ENCODE measurements at places on chromosomes 5 and 9.

DNA sequence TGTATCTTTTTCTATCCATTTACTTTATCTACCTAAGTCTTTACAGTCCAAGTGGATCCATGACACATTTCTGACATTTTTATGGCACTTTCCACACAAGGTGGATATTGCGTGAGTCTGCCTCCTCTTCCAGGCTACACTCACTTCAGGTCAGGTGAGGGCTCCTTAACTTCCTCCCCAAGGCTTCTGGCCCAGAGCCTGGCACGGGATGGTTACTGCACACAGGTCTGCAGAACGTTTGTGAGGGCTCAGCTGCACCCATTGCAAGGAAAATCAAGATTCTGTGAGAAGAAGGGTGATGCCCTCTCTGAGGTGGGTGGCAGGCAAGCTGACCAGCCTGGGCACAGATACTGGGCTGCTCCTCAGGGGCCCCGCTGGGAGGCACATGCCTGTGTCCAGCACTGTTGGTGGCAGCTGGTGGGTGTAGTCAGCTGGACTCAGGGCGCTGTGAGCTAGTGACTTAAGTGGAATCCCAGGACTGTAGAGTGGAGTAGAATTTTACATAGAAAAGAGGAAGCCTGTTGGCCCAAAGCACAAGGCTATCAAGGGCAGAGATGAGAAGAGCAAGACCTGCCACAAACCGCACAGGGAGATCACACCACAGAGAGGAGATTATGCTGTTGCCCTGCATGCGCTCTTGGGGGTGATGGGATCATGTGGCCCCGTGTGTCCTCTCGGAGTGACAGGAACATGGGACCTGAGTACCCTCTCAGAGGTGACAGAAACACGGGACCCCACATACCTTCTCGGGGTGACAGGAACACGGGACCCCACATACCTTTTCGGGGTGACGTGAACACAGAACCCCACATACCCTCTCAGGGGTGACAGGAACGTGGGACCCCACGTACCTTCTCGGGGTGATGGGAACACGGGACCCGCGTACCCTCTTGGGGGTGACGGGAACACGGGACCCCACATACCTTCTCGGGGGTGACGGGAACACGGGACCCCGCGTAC, 21.3 kb downstream of the AHRR start:
- no peak for DNase-seq

GRCh38 chr5:180095545-180095944, 24.0 kb upstream of the RNF130 start:
- no peak for DNase-seq

DNA sequence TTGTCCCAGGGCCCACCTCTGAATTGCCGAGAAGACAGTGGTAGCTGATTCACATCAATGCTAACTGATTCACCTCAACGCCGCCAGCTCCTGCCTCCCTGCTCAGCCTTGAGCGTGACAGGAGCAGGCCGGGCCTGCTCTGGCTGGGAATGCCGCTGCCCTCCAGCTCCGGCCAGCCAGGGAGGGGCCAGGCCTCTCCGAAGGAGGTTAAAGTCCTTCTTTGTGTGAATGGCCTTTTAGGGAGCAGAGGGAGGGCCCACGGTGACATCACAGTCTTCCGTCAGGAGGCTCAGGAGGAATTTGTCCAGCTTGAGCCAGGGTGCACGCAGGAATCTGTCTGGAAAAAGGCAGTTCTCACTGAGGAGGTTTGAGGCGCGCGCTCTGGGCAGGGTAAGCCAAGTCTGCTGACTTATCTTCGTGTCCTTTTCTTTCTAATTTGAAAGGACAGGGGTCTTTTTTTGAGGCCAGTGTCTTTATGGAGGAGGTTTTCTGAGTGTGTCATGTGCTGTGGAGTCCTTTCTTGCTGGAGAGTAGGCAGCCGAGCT, 82.7 kb downstream of the C9orf152 start:
- no peak for DNase-seq

DNA sequence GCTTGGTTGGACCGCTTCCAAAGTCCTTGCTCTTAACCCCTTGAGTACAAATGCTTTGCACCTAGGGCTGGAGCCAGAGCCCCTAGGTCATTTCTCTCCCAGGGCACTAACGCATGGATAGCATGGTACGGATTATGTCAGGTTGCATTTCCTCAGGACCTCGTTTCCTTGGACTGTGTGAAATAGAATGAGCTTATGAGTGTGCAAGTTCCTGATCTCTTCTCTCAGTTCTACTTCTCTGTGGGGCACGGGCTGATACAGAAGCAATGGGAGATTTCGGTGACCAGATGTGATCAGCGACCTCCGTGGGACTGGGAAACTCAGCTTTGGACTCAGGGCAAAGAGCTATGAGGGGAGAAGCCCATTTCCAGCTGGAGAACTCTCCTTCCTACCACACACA, 14.2 kb downstream of the SPARC start:
- no peak for DNase-seq

GRCh38 chr5:54740141-54740540, 222.6 kb downstream of the SNX18 start:
- no peak for DNase-seq

DNA sequence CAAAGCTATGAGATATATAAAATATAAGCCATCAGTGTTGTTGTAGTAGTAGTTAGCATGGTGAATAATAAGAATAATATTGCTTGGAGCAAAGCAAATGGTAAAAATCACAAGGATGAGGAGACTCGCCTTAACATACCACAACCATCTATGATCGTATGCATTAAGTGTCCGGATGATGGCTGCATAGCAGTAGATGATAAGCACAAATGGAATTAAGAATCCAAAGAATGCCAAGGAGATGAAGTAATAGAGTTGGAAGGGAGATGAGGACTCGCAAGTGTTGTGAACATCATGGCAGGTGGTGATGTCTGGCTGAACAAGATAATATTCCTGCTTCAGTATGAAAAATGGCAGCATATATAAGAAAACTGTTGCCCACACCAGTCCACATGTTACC, 5.5 kb downstream of the F2RL2 start:
- DNase-seq: no peak

- no peak for DNase-seq
Measured at GRCh38 chr9:72424131-72424530, 59.1 kb upstream of the ZFAND5 start.

DNA sequence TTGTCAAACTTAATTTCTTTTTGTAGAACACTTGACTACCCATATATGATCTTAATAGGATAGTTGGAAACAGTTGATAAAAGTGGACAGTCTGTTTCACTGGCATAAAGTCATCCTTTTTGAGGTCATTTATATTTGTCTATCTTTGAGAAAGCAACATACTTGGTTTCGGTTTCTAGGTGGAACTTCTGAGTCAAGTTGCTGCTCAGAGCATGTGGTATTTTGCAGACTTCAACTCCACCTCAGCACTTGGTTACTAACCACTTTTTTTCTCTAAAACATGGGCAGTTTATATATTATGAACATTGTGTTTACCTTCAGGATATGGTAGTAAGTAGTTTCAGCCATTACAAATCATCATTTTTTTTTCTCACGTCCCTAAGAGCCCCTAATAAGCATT, 1749.0 kb upstream of the C9orf72 start:
- no peak for DNase-seq

GRCh38 chr9:137076636-137077009, 694 bp upstream of the UAP1L1 start:
- DNase-seq: no peak

DNA sequence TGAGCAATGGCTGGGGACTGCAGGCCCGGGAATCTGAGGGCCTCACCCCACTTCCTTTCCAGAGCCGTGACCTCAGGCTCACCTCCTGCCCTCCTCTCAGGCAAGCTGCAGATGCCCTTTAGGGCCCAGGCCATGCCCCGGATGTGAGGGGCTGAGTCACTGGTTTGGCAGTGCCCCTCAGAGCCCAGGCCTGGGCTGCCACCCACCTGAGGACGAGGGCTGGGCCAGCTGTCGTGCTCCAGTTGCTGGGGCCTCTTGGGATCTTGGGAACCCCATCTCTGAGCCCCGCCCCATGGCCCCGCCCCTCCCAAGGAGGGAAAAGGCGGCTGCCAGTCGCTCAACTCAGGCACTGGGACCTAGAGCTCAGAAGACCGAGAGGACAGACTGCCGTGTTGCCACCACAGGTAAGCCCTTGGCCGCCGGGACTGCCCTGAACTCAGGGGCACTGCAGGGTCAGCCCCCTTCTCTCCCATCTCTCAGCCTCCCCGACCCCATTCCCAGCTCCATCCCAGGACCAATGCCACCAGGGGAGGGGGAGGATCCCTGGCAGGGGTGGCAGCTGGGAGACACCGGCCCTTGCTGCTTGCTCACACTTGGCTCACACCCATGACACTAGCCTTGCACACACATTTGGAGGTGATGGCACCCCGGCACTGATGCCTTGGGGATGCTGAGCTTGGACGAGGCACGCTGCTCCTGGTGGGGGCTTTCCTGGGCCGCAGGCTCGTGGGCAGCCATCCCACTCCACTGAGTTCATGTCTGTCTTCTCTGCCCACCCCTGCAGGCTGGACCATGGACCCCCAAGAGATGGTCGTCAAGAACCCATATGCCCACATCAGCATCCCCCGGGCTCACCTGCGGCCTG, at the start of gene CYSRT1:
Gene CYSRT1, plus strand, starts transcription at position 345 of the 865 bp plus-strand sequence. Its CDS starts 448 bp downstream, at position 793.
- DNase-seq: no peak

All from stimulated activated CD8-positive, alpha-beta memory T cell treated with anti-CD3 and anti-CD28 coated beads, Interleukin-2, amount 100 ng/mL, for 48 hours (primary cell).